ENCODE measurements at places on chromosomes 5 and 9. TPM values are rescaled to one million over a fixed set of nuclear protein-coding genes. Genes with fewer than 3 reads are reported as not detected.

The PCAT7 gene
- not detected for total RNA-seq

The NIPSNAP3A gene
- 12.5 TPM for total RNA-seq

The PGM5 gene
- 6.5 TPM for total RNA-seq

The NPR3 gene
- total RNA-seq: 2.6 TPM

The TSSK1B gene
- total RNA-seq: not detected

The SMIM23 gene
- total RNA-seq: not detected

The FOXD4L5 gene
- 0.26 TPM for total RNA-seq

The TMEM215 gene
- not detected for total RNA-seq

The IL13 gene
- not detected for total RNA-seq

The PCDHAC2 gene
- 2.3 TPM for total RNA-seq

The ANGPTL2 gene
- 3.1 TPM for total RNA-seq

The PCDHA13 gene
- total RNA-seq: 7.6 TPM

The PIP5K1B gene
- 3.6 TPM for total RNA-seq

The TXNDC8 gene
- total RNA-seq: not detected

Data from body of pancreas (tissue), 4 donors.